Vagina (tissue), 2 donors: ENCODE measurements at places on chromosomes 6 and 20.

DNA sequence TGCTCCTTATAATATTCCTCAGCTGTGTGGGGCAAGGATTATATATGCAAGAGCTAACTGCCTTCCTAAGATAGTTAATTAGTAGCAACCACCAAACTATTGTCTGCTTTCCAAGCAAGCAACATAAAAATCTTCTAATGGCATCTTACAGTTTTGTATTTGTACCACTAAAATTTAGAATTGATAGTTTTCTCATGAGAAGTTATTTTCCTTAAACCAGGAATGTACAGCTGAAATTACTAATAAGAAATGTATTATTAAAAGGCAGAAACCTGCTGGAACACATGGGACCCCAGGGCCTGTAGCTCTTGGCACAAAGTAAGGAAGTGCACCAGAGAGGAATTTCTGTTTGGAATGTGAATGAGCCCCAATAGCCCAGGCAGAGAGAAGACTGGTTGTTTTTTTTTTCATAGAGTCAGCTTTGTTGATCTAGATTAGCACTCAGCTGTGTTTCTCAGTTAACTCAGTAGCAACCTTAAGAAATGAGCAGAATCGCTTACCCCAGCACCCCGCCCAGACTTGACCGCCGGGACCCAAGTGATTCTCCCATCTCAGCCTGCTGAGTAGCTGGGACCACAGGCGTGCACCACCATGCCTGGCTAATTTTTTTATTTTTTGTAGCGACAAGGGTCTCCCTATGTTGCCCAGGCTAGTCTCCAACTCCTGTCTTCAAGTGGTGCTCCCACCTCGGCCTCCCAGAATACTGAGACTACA is 2.6 kb downstream of the MGME1 start:
- no peak for DNase-seq

DNA sequence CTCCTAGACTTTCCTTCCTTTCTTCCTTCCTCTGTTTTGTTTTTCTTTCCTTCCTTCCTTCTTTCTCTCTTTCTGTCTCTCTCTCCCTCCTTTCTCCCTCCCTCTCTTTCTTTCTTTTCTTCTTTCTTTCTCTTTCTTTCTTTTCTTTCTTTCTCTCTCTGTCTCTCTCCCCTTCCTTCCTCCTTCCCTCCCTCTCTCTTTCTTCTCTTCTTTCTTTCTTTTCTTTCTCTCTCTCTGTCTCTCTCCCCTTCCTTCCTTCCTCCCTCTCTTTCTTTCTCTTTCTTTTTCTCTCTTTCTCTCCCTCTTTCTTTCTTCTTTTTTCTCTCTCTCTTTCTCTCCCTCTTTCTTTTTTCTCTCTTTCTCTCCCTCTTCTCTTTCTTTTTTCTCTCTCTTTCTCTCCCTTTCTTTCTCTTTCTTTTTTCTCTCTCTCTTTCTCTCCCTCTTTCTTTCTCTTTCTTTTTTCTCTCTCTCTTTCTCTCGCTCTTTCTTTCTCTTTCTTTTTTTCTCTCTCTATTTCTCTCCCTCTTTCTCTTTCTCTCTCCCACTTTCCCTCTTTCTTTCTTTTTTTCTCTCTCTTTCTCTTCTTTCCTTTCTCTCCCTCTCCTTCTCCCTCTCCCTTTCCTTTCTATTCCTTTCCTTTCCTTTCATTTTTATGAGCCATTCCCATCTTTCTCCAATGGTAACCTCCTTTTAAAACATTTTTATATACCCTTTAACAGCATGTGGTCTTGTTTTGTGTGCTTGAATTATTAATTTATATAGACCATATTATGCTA is 2.3 kb downstream of the TINAG start:
- no peak for DNase-seq

- no peak for DNase-seq
Measured at GRCh38 chr20:52830598-52830997, 141.6 kb upstream of the TSHZ2 start.

DNA sequence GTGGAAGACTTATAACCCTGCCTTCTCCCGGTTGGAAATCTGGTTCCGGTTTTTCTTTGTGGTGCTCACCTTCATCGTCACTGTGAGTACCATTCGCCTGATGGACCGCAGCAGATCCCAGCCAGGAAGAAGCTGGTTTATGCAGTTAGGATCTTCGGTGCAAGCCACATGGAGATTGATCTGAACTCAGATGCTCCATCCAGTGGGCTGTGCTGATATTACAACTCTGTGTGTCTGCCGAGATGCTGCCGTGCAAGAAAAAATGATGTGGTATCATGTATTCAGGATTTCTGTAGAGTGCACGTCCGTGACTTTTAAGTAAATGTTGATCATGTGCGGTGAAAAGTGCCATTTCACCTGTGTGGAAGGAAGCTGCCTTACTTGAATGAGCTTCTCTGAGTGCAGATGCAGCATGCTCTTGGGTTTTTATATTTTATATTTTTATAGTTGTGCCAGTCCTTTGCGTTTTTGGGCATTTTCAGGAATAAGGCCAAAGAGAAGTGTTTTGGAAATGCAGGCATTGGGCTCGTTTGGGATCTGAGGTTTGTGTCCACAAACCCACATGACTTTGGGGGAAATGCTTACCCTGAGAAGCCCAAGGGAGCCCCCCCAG is 39.2 kb downstream of the DYNLT1 start:
- DNase-seq: peak; percentile 3

GRCh38 chr6:126048635-126049034 is 62.3 kb downstream of the TRMT11 start:
- DNase-seq: no peak

DNA sequence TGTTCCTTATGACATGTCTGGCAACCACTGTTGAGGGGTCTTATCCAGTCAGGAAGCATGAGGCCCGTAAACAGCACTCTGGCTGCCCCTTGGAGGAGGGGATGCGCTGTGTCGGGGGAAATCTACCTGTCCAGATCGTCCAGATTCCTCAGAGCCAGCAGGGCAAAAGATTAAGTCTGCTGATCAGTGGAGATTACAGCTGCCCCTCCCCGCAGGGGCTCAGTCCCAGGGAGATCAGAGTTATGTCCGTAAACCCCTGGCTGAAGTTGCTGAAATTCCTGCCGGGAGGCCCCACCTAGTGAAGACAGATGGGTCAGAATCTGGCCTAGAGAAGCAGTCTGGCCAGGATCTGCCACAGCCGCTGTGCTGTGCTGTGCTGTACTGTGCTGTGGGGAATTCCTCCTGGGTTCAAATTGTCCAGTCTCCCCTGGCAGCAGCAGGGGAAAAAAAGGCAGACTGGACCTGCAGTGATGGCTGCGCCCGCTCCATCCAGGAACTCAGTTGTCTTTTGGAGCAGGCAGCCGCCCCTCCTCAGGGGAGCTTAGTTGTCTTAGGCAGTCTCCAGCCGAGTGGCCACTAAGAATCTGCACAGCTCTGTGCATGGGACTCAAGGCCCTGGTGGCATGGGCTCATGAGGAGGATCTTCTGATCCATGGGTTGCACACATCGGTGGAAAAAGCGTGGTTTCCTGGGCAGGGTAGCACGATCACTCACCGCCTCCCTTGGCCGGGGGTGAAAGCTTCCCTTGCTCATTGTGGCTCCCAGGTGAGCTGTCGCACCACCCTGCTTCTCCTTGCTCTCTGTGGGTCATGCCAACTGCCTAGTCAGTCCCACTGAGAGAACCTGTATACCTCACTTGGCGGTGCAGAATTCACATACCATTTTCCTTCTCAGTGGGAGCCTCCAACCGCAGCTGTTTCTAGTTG is 1368.8 kb upstream of the ADGRB3 start:
- DNase-seq: no peak

DNA sequence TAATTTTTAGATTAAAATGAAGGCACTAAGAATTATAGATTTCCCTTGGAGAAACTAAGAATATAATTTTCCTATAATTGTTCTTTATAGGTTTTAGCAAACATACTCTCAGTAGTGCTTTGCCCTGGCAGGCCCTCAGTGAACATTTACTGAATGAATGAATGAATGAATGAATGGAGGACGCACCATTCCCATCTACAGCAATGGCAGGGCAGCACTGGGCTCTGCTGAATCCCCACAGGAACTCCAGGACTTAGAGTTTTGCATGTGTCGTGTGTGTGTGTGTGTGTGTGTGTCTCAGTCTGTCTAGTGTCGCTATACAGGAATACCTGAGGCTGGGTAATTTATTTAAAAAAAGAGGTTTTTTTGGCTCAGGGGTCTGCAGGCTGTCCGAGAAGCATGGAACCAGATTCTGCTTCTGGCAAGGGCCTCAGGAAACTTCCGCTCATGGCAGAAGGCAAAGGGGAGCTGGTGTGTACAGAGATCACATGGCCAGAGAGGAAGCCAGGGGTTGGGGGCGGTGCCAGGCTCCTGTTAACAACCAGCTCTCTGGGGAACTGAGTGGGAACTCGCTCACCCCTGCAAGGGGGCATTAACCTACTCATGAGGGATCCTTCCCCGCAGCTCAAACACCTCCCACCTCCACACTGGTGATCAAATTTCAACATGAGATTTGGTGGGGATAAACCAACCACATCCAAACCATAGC is 20.1 kb downstream of the RNASET2 start:
- peak; percentile 78 for DNase-seq

DNA sequence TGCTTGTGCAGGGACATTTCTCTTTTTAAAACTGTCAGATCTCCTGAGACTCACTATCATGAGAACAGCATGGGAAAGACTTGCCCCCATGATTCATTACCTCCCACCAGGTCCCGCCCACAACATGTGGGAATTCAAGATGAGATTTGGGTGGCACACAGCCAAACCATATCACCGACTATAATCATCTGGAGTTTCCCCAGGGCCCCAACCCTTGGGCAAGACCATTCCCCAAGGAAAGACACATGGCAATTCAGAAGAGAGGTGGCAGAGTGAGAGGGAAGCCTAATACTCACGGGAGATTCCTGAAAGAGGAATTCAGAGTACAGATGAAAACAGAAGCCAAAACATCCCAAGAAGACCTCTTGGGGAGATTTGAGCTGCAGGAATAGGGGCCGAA is 291.0 kb upstream of the PLCB4 start:
- no peak for DNase-seq
